Foreskin keratinocyte (primary cell): ENCODE measurements at places on chromosomes 7 and 10. TPM values are rescaled to one million over a fixed set of nuclear protein-coding genes. Genes with fewer than 3 reads are reported as not detected.

Gene NCAPG2
- total RNA-seq, result 38.1 and 43.7 TPM in 2 replicates

Gene PTN
- 0.24 and 0.35 TPM in 2 replicates for total RNA-seq

Gene CACNA2D1
- 1.6 and 2.3 TPM in 2 replicates for total RNA-seq

GRCh38 chr10:29081951-29082685, 206.8 kb upstream of the LYZL1 start:
- no peak for DNase-seq

- no peak for DNase-seq
Observed at GRCh38 chr10:84607044-84607443, 278.7 kb downstream of the CCSER2 start.

DNA sequence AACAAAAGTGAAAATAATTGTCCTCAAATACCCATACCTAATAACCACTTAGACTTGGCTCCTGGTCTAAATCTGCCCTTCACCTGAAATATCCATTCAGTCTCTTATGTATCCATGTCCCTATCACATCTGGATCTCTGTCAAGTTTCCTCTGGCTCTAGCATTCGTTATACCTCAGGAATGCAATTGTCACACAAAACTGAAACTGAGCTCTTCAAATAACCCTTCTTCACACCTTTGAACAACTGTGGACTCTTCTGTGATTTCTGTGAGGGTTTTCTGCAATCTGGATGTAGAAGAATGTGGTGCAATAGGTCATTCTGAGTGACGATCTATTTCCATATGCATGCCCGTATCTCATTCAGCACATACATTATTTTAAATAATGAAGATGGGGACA, 53.5 kb upstream of the FGL2 start:
- no peak for DNase-seq

DNA sequence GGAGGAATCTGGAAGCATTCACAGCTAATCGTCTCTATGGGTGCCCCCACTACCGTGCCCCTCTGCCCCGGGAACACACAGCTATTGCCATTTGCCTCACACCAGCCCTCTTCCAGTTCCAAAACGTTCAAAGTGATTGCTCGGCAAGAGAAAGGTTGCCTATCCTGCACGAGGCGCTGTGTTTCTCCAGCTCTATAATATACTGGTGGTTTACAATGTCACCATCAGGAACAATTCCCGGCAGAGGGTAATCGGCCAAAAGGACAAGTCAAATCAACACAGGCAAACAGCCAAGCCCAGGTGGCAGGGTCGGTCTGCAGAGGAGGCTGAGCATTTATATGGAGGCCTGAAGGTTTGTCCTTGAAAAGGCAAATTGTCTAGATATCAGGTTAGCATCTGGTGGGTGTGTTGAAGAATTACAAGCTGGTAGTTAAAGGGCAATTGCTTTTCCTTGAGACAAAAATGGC, 29.2 kb upstream of the TNS3 start:
- DNase-seq, result no peak
